ENCODE measurements at places on chromosomes 11 and 22.
A peak's percentile ranks its signal among the peaks of the same experiment; 100 is the strongest.

DNA sequence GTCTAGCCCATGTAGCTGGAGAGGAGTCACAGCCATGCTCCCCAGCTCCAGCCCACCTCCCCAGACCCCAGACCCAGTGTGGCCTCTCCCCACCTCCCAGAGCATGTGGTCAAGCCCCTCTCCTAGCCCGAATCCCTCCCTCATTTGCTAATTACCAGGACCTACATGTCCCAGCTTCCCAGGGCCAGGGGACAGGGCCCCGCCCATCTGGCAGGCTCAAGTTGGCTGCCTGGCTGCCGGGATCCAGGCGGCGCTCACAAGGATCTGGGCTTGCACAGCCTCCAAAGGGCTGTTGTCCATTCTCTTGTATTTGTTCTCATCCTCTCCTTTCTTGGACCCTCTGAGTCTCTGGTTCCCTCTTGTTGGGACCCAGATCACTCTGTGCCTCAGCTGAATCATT lies 4.6 kb upstream of the MIF start:
- DNase-seq = no peak

GRCh38 chr11:111870113-111870512 lies 1.3 kb downstream of the ALG9 start:
- DNase-seq = no peak

DNA sequence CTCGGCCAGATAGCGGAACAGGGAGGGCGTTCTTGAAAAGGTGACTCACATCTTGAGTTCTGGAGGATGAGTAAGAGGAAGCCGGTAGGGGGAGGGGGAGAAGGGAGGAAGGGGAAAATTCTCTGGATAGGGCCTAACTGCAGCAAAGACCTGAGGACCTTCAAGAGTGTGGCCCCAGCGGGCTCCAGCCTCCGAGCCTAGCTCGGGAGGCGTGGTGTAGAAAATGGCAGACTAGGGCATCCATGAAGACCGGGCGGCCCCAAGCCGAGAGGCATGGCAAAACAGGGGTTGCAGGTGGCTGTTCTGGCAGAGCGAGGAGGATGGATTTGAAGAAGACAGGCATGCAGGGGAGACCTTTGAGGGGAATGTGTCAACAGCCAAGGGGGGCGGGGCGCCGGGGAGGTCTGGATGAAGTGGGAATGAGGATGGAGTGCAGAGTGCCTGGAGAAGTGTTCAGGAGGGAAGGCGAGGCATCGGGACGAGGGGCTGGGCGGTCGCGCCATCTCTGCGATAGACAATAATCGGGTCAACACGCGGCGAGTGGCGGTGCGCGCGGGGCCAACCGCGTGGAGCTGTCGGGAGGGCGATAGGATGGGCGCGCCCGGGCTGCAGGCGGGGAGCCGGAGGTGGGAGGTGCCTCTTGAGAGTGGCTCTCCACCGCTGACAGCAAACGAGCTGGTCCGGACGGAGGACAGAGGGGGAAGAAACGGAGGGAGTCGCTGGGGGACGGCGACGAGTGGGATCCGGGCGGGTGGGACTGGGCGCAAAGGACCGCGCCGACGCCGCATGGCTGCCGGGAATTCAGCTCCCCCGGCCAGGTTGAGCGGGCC lies 40.0 kb upstream of the CREB3L1 start:
- DNase-seq = no peak

DNA sequence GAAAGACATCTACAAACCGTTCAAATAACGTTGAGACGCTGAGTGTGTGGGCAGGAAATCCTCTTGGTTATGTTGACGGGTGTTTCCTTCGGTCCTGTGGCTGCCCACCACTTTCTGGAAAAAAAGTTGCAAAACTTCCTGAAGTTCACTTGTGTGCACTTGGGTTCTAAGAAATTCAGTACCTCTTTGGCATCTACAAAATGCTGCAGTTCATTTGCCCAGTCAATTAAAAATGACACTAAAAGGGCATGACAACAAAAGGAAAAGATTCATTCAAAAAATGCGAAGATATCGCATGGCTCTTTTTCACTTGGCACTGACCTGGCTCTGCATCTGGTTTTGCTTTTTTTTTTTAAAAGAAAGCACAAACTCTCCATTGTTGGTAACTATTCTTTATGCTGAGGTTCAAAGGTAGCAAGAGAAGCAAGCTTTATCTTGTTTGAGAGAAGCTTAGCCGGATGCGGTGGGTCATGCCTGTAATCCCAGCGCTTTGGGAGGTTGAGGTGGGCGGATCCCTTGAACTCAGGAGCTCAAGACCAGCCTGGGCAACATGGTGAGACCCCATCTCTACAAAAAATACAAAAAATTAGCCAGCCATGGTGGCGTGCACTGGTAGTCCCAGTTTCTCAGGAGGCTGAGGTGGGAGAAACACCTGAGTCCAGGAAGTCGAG lies 10.6 kb upstream of the XBP1 start:
- DNase-seq = peak; percentile 96

DNA sequence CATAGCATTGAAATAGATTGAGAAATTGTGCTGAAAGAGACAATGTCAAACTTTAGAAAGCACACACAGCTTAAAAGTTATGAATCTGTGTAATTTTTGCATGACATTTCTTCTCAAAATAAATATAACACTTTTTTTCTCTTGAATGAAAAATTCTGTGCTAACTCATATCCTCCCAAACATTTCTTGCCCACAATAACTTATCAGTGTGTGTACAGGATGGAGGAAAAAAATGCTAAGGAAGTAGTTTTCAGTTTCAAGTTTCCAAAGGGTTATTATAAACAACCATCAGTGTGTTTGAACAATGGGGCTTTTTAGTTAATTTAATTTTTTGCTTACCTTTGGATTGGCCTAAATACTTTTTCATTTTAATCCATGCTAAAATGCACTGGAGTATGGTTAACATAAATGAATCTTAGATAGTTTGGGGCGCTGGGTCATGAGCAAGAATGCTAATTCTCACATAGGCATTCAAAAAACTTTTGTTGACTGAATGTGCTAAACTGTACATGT lies 82.9 kb upstream of the ARHGAP20 start:
- DNase-seq = no peak

- DNase-seq = no peak
These were observed at the start of gene NEFH for GRCh38 chr22:29479417-29480261. NEFH (plus strand) TSS chr22:29480218; CDS start chr22:29480263, 45 bp downstream.

- DNase-seq = no peak
These were observed 260.4 kb upstream of the ARHGAP20 start for GRCh38 chr11:110972640-110973039.

DNA sequence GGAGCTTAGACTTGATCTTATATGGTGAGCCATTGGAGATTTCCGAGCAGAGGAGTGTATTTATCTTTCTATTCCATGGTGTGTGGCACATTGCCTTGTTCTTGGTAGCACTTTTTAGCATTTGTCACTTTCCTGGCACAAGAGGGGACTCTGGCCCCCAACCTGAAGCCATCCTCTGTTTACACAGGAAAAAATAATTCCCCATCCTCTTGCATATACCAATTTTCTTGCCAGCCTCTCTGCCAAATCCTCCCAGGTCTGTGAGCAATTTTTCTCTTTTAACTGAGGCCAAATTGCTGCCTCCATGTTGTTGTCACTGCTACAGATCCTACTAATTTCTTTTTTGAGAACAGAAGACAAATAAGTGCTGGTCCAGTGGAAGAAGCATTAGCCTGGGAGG lies 20.3 kb upstream of the FAM181B start:
- DNase-seq = no peak
